ENCODE measurements at places on chromosomes 7 and 10.

DNA sequence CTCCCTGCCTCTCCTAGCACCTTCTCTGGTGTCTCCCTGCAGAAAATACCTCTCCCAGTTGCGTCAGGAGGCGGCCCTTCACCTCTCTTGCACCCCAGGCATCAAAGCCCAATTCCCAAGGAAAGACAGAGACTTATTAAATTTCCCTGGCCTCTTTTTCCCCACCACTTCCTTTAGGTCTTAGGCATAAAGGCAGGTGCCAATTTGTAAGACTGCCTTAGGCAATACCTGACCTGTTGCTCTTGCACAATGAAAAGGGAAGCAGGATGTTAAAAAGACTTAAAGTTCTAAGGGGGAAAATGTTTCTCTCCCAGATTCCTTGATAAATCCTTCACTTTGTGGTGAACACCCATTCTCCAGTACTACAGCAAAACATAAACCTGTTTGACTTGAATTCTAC lies 186.7 kb downstream of the SLC25A13 start:
- DNase-seq, result no peak

DNA sequence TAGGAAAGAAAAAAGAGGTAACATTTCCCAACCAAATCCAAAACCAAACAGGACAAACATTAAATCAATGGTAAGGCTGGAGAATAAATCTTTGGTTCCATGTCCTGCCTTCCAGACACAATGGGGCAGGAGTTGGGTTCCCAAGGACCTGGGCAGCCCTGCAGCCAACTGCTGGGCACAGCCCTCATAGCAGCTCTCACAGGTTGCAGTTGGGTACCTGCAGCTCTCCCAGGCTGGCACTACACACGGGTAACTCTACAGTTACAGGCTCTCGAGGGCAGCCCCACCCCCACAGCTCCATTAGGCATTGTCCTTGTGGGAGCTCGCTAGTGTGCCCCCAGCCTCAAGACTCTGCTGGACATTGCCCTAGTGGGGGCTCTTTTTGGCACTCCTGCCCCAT lies 7.5 kb downstream of the GRB10 start:
- DNase-seq, result no peak

GRCh38 chr10:72593963-72594362 lies 31.9 kb downstream of the MICU1 start:
- DNase-seq, result no peak

DNA sequence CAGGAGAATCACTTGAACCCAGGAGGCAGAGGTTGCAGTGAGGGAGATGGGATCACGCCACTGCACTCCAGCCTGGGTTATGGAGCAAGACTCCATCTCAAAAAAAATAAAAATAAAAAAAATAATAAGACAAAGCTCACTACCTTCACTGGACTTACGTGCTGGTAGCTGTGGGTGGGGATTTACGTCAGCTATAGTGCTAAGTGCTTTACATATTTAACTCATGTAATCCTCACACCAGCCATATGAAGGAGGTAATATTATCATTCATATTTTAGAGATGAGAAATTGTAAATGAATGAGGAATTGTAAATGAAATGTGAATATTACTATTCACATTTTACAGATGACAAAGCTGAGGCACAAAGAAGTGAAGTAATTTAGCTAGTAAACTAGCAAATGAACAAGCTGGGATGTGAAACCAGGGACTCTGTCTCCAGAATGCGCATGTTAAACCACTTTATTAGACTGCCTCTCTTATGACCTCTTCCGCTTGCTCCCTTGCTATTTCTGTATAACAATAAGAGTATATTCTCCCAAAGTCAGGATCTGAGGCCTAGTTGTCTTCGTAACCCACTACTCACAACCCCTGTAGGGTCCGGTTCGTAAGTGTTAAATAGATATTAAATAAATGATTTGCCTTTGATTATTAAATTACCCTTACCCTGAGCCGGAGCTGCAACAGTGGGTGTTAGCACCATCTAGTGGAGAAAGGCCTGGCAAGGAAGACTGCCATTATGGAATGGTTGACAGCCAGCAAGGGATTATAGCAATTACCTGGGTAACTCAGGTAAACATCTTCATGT lies 70.2 kb downstream of the HTR7 start:
- DNase-seq, result no peak

DNA sequence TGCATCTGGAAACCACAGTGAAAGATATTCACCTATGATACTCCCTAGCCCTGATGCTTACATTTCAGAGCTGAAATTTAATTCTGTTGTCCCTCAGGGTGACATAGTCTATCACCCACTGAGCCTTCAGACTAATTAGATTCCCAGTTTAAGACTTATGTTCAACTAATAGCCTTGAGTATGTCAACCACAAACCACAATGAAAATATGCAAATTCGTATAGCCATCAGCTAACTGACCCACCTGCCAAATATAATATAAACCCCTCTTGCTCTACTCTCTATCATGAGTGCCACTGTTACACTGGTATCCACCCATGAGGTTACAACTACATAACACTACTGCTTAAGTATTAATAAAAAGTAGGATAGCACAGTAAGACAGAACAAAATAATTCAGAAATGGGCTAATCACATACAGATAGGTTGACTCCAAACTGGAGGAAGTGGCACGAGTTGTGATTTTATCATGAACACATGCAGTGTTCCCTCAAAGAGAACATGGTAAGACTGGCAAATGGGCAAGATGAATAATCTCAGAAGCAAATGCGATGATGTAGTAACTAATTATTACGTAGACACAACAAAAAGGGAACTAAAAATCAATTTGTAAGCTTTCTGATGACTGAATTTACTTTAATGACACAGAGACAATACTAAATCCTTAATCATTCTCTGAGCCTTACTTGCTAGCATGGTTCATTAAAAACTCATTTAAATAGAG lies 290.6 kb downstream of the PARD3 start:
- no peak for DNase-seq

DNA sequence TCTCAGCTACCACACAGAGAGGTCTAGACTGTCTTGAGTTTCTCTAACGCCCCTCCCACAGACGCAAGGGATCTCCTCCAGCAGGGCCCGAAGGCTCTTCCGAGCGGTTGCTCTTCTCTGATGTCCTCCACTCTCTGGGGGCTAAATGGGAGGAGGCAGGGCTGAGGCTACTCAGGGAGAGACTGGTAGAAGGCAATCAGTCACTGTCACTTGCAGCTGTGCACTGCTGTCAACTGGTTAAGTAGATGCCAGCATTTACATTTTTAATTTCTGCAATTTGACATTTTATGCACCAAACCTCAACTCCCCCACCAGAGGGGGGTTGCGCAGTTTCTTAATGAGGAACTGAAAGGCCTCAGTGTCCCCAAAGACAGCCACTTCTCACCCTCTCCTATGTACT lies 442.8 kb downstream of the PLXNA4 start:
- DNase-seq, result no peak

- no peak for DNase-seq
These were observed 30.8 kb upstream of the EIF4H start for GRCh38 chr7:74143383-74143782.

DNA sequence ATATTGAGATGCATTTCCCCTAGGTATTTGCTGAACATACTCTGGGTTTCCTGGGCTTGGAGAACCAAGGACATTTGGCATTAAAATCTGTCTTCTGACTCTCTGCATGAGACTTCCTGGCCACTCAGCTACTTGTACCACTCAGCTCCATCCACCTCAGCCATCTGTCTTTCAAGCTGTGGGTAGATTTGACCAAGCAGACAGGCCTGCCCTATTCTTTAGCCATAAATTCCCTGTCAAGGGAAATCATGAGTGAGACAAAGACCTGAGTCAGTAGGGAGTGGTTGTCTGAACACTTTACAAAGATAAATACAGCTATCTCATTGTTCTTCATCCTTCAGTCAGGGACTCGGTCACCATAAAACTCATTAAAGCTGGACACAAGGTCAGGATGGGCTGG lies 399.1 kb downstream of the GPAM start:
- no peak for DNase-seq

- DNase-seq, result no peak
These were observed 25.5 kb downstream of the MTURN start for GRCh38 chr7:30160329-30160728.

All from stimulated activated CD4-positive, alpha-beta T cell treated with anti-CD3 and anti-CD28 coated beads, Interleukin-1b, Interleukin-23, amount 100 ng/mL, for 1 hour (primary cell).